ENCODE measurements at places on chromosomes 16 and 17.

DNA sequence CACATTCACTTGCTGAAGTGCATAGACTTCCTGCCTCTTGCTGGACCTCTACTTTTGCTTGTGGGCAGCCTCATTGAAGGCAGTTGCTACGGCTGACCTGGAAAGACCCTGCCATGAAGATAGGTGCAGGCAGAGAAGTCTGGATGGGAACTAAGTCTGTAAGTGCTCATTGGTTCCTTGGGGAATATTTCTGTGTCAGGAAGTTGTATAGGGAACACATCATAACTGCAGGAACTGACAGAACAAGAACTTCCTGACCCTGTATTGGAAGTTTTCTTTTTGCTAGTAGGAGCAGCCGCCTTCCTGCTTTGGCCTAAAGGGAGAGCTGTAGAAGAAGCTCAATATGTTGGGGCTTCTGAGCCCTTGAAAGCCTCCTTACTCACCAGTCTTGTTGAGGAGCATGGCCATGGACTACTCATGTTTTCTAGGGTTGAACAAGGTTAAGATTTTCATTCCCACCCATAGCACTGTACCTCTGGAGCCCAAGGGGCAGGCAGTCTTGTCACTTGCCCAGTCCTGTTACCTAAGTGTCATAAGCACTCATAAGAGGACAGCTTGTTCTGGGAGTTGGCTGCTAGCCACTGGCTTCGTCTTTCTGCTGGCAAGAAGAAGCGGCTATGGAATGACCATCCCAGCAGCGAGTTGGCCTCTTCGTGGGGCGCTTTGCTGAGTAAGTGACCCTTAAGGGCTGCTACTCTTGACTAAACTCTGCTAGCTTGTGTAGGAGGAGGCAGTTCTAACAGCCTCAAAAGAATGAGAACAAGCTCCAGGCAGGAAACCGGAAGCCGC lies 7.2 kb downstream of the UBFD1 start:
- DNase-seq: no peak

- DNase-seq: no peak
These were observed 12.5 kb downstream of the DCAKD start for GRCh38 chr17:45038728-45039634.

- DNase-seq: no peak
These were observed 27.3 kb upstream of the VPS4A start for GRCh38 chr16:69283851-69284250.

DNA sequence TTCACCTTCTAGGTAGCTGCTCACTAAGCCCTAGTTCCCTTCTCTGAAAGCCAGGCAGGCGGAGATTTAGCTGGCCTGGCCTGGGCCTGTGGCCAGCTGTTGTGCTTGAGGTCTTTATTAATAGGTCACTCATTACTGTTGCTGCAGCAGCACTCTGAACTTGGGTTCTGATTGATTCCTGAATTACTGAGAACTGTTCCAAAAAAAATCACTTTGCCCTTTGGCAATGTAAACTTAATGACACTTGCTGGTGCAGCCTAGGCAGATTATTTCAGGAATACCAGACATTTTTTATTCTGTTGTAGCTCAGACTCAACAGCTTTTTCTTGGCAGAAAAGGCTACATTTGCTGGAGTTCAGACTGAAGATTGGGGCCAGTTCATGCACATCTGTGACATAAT lies 2.7 kb downstream of the TOM1L1 start:
- no peak for DNase-seq

GRCh38 chr16:26649381-26650045 lies 417.2 kb upstream of the C16orf82 start:
- DNase-seq: no peak

- DNase-seq: no peak
These were observed 56.7 kb downstream of the TBX4 start for GRCh38 chr17:61508912-61509311.

DNA sequence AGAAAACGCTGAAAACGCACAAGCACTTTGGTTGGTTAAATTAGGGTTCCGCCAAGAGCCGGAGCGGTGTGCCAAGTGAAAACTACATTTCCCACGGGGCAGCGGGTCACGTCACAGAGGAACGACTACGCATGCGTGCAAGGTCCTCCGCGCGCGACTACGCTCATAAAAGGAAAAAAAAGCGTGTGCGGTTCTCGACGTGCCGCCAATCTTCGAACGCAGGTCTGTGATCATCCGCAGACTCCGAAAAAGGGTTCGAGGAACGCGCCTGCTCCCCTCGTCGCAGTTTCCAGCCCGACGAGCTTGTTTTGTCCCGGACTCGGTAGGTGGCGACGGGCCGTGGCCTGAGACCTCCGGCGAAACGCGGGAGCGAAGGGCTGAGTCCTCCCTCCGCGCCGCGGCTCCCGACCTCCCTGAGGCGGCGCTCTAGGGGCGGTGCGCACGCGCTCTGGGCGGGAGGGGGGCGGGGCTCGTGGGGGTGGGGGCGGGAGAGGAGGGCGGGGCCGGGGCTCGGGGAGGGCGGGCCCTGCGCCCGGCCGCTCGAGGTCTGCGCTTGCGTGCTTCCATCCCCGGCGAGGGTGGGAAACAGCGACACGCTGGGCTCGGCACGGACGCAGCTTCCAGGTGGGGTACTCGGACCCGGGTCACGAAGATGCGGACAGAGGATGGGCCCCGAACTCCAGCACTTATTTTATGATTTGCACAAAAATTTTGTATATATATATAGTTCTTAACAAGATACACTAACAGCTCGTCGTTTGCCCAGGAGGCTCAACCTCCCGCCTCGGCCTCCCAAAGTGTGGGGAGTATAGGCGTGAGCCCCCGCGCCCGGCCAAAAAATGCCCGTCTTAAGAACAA lies at the start of gene SGF29:
Gene SGF29 (plus strand): TSS at position 145 of the 858 bp plus-strand sequence. CDS start 27,150 bp downstream, outside the sequence.
- DNase-seq: peak; percentile 95

DNA sequence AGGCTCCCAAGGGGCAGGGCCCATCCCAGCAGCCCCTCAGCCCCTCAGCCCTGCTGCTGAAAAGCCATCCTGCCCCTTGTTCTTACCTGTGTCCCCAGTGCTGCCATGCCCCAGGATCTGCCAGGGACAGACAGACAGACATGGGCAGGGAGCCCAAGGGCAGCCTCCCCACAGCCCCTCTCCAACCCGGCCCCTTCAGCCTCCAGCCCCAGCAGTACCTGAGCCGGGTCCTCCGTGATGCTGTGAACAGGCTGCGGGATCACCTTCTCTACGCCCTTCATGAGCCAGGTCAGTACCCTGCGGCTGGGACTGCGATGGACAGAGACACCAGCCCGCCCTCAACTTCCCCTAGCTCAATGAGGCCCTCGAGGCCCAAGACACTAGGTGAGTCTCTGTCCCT lies 8.2 kb downstream of the CNGB1 start:
- DNase-seq: no peak

GRCh38 chr17:61403801-61404662 lies 4.4 kb downstream of the TBX2 start:
- DNase-seq: no peak

- DNase-seq: peak; percentile 22
These were observed 126.8 kb upstream of the PSMD7 start for GRCh38 chr16:74169687-74170376.

- DNase-seq: no peak
These were observed 519.7 kb upstream of the CA10 start for GRCh38 chr17:52678211-52678610.

DNA sequence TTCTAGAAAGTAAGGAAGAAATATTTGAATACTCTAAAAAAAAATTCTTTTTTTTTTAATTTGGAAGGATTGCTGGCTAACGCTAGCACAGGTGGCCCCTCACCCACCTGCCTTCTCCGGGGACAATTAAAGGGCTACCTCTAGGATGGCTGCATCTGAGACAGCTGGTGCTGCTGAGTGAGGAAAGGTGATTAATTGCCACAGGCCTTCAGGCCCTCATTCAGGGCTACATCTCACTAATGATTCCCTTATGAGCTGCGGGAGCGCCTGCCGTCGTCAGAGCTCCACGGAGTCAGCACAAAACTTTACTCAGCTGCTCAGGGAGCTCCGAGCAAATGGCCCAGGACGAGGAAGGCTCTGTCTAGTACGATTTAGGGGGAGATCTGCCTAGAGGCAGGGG lies 27.0 kb upstream of the AKTIP start:
- DNase-seq: no peak

DNA sequence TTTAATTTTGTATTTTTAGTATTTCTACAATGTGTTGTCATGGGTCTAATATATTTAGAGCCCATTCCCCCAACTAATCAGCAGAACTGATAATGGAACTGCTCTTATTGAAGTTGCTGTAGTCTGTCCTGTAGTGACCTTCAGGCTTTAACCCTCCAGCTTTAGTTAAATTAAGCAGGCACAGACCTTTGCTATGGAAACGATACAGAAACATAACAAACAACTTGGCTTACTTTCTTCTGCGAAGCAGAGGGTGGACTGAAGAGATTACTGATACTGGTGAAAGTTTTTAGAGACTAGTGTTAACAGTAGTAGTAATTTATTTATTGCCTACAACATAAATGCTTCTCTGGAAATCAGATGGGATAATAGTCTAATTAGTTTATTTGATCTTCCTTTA lies 61.4 kb downstream of the NFATC3 start:
- DNase-seq: peak; percentile 4

GRCh38 chr16:29694384-29695195 lies 15.6 kb downstream of the QPRT start:
- DNase-seq: no peak

GRCh38 chr16:89690392-89690901 lies 4.0 kb downstream of the CDK10 start:
- DNase-seq: no peak

DNA sequence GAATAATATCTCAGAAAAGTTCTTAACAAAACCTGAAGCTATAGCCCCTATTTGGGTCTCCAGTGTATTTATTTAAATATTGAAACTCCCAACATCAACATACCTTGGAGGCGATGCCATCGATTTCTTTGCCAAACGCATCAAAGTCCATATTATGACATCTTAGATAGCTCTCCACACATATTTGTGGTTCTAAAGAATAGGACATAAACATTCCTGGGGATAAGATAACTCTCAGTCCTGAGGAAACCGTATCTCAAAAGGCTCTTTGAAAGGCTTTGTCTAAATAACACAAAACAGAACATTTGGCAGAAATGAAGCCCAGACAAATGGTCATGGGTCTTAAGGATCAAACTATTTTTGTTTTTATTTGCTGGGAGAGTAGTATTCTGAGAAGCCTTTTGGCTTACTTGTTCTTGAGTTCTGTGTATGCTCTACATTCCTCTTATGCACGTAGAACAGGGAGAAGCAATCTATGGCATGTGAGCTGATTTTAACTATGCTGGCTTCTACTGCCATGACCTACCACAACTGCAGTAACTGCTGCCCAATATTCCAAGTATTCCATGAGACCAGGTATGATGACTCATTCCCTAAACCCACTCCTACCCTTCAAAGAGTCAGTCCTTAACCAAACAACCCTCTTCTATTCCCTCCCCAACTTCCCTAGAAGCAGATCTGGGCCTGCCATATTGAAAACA lies 279.0 kb upstream of the ZFHX3 start:
- DNase-seq: no peak

DNA sequence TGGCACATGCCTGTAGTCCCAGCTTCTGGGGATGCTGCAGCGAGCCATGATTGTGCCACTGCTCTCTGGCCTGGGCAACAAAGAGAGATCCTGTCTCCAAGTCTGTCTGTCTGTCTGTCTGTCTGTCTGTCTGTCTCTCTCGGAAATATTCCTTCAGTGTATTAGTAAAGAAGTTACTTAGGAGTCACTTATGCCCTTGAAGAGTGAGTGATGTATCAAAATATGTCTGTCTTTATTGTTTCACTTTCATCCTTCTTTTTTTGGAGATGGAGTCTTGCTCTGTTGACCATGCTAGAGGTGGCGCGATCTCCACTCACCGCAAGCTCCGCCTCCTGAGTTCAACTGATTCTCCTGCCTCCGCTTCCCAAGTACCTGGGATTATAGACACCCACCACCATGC lies 410.5 kb downstream of the WWOX start:
- no peak for DNase-seq

GRCh38 chr17:75367312-75367711 lies 38.2 kb downstream of the GRB2 start:
- no peak for DNase-seq

DNA sequence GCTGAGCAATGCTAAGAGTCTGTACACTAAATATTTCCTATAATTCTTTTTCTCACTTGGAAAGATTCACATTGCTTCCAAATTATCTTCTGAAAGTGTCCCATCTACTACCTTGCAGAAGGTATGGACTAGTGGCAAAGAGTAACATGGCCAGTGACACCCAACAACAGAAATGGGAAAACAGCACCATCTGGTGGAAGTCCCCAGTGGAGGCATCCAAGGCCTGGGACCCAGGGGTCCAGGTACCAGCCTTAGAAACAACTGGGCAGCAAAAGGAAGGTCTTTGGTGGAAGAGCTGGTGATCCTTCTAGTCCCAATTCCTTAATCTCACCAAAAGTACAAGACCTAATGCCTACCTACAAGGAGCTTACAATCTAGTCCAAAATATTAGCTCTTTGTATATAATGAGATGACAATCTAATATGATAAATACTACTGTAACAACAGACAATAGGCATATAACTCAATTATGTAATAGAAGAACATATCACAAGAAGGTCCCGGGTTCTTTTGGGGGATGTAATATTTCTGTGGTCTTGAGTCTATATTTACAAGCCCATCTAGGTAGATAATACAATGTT lies 55.3 kb downstream of the SKAP1 start:
- no peak for DNase-seq

GRCh38 chr17:67606896-67607604 lies 110.7 kb upstream of the NOL11 start:
- DNase-seq: no peak

GRCh38 chr16:57032931-57033330 lies 43.6 kb downstream of the NLRC5 start:
- no peak for DNase-seq

DNA sequence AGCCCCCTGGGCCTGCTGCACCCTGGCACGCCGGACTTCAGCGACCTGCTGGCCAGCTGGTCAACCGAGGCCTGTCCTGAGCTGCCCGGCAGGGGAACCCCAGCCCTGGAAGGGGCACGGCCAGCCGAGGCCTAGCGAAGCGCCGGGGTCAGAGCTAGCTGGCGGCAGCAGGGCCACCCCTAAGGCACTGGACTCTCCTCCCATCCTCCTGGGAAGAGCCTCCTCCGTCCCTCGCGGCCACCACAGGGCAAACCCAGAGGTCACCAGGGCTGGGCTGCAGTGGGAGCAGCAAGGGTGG lies 2.3 kb downstream of the PERCC1 start:
- no peak for DNase-seq

GRCh38 chr17:13485327-13485726 lies 116.4 kb downstream of the HS3ST3A1 start:
- no peak for DNase-seq

DNA sequence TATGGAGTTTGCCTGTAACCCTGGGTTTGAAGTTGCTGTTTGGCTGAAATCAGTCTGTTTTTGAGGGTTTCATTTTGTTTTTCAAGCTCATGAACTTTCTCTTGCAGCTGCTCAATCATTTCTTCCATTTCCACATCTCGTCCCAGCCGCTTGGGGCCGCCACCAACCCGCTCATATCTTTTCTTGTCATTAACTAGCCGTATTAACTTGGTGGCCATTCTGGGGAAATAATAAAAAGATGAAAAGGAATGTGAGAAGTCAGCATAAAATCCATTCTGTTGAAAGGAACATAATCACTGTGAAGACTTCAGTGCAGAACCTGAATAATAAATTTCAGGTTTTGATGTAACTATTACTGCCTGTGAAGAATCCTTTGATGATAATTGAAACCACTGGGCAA lies 11.5 kb downstream of the RPGRIP1L start:
- DNase-seq: no peak

GRCh38 chr16:57003439-57004386 lies 14.4 kb downstream of the NLRC5 start:
- no peak for DNase-seq
